NCI-H510A treated with DMSO at 0.1 percent for 48 hours (cell line): ENCODE measurements at places on chromosomes 5 and 9.
A peak's percentile ranks its signal among the peaks of the same experiment; 100 is the strongest.

DNA sequence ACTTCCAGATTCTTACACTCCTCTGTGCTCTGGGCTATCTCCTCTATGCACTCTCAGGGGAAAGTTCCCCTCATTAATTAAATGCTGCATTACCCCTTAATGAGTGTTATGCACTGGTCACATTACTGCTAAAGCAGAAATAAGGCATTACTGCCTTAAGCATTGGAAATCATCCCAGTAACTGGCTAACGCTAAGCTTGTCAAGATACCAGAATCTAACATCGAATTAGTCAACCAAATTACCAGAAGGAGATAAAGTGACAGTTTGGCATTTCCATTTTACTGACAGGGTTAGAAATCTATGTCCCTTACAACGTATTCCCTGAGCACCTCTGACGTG is 69.5 kb upstream of the FAM169A start:
- no peak for DNase-seq

- DNase-seq = peak; percentile 8
Observed at GRCh38 chr9:792331-793260, 48.9 kb upstream of the DMRT1 start.

DNA sequence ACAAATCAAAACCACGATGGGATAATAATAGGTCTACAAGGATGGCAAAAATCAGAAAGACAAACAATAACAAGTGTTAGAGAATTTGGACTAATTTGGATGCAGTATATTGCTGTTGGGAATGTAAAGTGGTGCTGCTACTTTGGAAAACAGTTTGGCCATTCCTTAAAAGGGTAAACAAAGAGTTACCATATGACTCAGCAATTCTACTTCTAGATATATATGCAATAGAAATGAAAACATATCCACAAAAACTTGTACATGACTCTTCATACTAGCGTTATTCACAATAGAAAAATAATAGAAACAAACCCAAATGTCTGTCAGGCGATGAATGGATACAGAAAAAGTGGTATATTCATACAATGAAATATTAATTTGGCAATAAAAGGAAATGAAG is 58.3 kb downstream of the JAK2 start:
- DNase-seq = no peak

- no peak for DNase-seq
Observed at GRCh38 chr9:15369871-15370270, 52.8 kb upstream of the SNAPC3 start.

DNA sequence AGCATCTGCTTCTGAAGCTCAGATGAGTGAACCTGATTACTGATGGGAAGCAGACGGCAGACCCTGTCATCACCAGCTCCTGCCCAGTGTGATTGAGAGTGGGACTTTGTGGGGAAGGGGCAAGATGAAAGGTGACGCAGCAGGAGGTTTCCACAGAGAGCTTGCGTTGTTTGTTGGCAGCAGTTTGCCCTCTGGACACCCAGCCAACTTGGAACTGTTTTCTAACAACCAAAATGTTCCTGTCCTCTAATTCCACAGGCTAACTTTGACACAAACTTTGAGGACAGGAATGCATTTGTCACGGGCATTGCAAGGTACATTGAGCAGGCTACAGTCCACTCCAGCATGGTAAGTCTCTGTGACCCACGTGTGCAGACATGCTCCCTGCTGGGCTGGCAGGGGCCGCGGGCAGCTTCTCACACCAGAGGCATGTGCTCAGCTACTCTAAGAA is 20.9 kb downstream of the CYFIP2 start:
- no peak for DNase-seq
